D341Med (cell line): ENCODE measurements at places on chromosomes 6 and 20.

GRCh38 chr6:149012040-149012545, 265.3 kb downstream of the UST start:
- DNase-seq: no peak

DNA sequence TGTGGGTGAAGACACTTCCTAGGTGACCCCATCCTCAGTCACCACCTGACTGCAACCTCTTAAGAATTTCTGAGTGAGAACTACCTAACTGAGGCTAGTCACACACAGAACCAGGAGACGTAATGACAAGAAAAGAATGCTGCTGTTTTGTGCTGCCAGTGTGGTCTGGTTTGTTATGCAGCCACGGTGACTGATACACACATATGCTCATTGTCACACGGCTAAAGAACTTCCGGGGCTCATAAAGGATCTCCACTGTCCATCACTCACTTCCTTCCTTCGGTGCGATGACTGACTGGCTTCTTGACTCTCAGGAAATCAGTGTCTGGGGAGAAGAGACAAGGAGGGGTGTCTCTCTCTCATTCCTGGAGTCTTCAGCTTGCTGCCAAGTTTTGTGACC, 88.0 kb downstream of the SLC24A3 start:
- no peak for DNase-seq

DNA sequence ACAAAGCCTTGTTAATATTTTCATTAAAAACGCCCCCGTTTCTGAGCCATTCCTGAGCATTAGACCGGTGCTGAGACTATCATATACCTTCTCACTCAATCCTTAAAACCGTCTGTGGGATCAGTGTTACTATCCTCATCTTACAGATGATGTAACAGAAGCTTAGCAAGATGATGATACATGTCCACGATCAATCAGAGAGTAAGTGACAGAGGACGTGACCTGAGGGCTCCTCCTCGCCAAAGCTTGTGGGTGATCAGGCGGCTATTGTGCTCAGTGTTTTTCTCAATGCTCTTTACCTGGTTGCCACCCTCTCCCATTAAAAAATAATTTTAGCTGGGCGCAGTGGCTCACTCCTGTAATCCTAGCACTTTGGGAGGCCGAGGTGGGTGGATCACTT, 113.1 kb downstream of the MTHFD1L start:
- DNase-seq: no peak

DNA sequence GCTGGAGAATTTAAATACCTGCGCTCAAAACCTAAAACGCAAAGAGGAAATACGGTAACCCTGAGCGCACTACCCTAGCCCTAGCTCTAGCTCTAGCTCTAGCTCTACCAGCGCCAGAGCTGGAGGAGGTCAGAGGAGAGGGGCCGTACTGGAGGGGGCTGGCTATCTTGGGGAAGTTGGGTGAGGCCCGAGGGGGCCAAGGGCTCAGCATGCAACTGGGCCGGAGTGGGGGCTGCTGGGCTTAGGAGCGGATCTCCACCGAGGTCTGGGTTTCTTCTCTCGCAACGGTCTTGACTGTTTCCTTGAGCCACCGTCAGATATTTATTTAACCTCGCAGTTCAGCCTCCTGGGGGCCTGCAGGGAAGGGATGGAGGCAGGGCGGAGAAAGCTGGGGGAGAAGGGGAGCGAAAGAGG, 91.0 kb downstream of the NCR2 start:
- no peak for DNase-seq

DNA sequence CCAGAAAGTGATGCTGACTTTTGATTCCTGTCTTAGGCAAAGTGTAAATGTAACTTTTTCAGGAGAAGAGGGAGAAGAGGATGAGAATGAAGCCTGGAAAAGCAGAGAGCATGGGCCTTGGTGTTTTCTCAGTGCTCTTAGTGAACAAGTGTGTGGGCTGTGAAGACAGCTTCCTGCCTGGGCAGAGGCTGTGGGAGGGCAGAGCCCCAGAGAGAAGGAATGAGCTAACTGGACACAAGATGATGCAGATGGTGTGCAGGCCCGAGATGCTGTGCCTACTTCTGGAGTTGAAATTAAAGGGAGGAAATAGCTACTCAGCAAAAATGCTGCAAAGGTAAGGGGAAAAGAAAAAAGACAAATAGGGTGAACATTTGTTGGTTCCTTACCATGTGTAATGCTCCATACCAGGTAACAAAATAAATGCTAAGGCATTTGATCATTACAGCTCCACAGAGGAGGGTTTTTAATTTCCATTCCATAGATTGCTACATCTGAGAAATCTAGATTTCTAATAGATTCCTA, 87.0 kb upstream of the CEP162 start:
- DNase-seq: no peak

DNA sequence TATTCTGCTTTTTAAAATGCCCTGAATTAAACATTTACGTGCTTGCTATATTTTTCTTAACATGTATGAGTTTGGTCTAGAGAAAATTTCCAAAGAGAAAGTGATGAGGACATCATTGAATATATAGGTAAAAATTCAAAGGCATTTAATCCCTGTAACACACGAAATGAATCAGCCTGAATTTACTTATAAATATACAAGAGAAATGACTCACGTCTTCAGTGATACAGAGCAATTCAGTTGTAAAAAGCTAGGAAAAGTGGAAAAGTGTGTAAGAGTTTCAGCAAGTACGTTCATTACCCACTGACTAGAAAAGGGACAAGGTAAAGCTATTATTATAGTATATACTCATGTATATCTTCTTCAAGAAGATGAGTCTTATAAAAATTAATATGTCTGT, 124.8 kb downstream of the HIVEP1 start:
- no peak for DNase-seq

- DNase-seq: no peak
Observed at GRCh38 chr6:121686611-121687023, 251.2 kb downstream of the GJA1 start.

GRCh38 chr6:70657706-70658105, 10.0 kb upstream of the SMAP1 start:
- no peak for DNase-seq

DNA sequence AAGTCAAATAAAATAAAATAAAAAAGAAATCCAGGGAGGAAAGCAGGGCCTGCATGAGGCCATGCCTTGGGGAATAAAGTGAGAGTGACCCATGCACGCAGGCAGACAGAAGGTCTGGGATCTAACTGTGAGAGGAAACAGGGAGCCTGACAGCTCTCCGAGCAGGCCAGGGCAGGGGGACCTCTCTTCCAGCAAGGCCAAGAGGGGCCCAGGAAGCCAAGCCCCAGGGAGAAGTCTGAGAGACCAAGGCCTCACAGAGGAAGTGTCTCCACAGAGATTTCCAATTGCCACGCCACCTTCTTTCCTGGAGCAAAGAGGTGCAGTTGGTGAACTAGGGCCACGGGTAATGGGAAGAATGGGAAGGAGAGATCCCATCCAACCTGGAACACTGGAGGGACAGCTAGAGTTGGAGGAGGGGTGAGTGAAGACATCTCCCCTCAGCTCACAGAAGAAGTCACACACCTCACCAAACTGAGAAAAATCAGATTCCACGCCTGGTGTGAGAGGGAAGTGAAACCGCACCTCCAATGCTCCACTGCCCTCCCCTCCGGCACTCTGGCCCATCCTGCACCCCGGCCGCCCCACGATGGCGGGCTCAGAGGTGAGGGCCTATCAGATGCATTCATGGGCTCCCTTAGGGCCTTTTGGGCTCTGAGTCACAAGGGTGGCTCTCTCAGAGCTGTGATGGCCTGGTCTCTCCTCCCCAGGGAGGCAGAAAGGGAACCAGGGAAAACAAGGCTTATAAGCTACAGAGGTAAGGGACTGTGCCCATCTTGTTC, 25.1 kb upstream of the TAF8 start:
- DNase-seq: no peak

DNA sequence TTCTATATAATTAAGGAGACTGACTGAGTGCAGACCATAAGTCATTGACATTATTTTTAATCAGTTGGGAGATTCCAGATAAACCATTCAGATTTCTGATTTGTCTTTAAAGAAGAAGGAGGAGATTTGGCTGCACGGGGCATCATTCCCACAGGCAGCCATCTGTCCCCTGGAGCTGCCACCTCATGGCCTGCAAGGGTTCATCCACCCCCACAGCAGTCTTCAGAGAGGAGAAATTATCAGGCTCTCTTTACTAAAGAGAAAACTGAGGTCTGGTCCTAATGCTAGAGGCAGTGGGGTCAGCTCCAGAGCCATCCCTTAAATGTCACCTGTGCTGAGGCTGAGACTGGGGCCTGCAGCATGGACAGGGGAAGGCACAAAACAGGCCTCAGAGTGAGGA, 501.3 kb upstream of the SULF2 start:
- DNase-seq: no peak

- DNase-seq: no peak
Observed at GRCh38 chr6:108771421-108771820, 76.8 kb upstream of the ARMC2 start.

DNA sequence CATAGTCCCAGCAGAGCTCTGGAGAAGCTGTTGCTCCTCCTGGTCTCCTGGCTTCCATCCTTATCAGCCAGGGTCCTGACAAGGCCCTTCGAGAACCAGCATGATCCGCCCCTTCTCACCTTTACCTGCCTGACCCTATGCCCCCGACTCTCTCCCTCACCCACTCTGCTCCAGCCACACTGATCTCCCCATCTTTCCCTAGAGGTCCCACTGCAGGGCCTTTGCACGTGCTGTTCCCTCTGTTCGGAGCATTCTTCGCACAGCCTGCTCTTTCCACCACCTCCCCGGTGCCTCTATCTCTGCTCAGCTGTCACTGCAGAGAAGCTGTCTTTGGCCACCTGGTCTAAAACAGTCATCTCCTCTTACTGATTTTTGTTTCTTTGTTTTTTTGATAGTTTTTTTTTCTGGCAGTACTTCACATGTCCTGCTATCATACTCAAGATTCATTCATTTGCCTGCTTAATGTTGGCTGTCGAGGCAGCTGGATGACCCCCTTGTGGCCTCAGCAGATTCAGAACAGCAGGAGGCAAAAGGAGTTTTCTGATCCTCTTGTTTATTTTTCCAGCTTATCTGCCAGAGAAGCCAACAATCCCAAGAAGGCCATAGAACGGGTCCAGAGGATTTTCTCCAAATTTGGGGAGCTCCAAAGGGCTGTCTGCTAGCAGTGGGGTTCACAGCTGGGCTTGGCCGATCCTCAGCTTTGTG, 1.6 kb upstream of the PTGIS start:
- DNase-seq: no peak

DNA sequence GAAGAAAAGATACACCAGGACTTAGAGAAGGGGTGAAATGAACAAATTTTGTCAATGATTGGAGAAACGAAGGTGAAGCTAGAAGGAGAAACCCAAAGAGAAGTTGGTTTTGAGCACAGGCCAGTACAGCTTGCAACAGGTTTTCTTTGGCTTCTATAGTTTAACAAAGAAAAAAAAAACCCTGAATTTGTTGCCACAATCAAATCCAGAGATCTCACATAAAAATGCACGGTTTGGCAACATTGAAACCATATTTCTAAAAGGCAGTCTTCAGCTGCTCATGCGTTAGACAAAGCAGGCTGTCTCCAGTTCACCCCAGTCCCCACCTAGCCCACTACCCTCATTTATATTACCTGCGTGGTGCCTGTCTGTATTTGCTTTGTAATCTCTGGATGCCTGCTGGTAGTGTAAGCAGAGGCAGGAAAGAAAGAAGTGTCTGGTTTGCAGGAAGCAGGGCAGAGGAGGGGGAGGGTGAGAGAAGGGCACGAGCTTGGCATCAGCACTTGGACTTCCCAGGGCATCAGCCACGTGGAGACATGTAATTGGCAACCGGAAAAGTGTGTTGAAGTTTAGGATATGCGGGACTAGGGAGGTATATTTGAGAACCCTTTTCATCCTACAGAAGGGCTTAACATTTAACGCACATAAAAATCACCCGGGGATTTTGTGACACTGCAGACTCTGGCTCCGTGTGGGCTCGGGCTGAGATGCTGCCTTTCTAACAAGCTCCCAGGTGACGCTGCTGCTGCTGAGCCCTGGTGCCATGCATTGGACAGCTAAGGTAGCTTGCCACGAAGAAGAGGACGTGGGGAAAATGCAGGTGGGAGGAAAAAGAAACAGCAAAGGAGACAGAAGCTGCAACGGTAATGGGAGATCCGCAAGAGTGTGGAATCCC, 14.4 kb downstream of the PFDN4 start:
- DNase-seq: no peak

GRCh38 chr6:73262671-73263569, at the start of gene KHDC1:
TSS of gene KHDC1 (minus strand) at chr6:73263196. CDS start at chr6:73242517, 20,679 bp downstream.
- peak; percentile 93 for DNase-seq

DNA sequence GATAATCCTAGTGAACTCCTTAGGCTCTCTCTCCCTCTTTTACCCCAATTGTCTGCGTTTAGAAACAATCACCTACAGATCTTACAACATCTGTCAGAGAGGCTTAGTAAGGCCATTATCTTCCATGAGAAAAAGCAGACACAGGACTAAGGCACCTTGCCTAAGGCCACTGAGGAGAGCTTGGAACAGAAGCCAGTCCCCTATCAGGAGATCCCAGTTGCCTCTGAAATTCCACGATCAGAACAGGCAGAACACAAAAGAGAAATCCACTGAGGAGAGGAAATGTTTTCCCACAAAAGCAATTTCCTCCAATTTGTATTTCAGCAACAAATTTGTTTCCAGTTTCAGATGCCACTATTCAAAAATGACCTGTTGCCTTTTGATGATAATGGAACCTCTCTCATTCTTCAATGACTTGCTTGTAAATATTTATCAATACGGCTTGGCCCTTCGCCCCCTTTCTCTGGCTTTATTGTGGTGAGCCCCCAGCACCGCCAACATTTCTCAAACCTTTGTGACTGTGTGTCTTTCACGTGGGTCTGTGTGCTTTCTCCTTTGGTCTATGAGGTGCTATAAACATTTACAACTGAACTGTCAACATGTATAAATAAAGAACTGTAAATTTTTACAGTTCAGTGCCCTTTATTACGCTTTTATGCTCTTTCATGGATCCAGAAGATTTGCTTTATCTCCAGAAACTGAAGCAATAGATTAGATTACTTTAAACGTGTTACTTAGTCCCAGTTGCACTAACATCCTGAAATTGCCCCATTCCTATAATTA, 187.8 kb upstream of the PHACTR1 start:
- no peak for DNase-seq

- no peak for DNase-seq
Observed at GRCh38 chr20:50259705-50260478, 69.3 kb downstream of the CEBPB start.

- no peak for DNase-seq
Observed at GRCh38 chr20:63176427-63177133, 39.4 kb downstream of the YTHDF1 start.

DNA sequence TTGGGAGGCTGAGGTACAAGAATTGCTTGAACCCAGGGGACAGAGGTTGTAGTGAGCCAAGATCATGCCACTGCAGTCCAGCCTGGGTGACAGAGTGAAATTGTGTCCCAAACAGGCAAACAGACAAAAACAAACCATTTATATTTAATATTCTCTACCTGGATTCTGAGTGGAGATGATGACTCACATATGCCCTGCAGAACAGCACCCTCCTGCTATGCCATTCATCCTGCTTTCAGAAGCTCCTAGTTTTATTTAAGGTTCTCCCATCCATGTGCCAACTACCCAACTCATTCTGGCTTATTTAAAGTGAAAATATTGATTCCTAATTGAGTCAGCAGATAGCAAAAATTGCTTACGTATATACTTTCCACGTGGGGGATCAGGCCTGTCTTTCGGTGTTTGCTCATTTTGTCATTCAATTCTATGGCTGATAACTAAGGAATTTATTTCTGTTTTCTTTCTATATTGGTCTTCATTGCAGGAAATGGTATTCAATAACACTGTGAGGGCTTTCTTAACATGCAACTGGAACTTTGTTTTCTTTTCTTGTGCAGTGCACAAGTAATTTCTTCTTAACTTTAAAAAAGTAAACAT, 459.1 kb upstream of the JAG1 start:
- no peak for DNase-seq

GRCh38 chr6:109326351-109326750, 55.9 kb downstream of the CD164 start:
- DNase-seq: no peak

- DNase-seq: no peak
Observed at GRCh38 chr20:59938696-59939051, 1.4 kb downstream of the PPP1R3D start.
